Aorta (tissue), 5 donors: ENCODE measurements at places on chromosomes 3 and 15.
A peak's percentile ranks its signal among the peaks of the same experiment; 100 is the strongest.

- peaks cover 1% of the 10 kb centered on the region for H3K4me1 ChIP-seq
- no peaks in the 10 kb centered on the region for H3K27me3 ChIP-seq
- H3K36me3 ChIP-seq: no peaks in the 10 kb centered on the region
- no peak for DNase-seq
Measured at GRCh38 chr15:90866161-90866715, 2.1 kb upstream of the FURIN start.

DNA sequence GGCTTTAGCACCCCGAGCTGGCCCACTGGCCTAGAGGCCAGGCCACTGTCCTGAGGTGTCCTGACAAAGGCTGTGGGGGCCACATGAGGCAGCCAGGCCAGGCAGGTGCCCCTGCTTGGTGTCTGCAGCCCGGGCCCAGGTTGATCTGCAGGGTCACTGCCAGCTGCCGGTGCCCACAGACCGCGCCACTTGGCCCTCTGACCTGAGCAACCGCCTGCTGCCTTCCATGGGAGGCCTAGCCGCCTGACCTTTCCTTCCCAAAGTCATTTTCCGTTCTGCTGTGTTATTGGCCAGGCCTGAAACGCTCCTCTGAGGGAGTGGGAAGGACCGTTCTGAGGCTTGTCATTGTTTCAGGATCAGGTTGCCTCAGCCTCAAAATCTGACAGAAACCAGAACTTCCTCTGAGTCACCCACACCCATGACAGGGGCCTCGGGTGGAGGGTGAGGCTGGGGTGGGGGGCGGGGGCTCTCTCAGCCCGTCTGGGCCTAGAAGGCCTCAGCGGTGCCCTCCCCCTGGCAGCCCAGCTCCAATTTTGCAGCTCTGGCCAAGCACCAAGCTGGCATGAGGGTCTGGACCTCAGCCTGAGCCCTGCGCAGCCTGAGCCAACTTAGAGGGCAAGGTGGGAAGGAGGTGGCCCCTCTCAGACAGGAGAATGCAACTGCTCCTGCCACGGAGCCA lies 140.7 kb upstream of the MEF2A start:
- H3K4me1 ChIP-seq: no peaks in the 10 kb centered on the region
- DNase-seq: peak; percentile 80
- H3K27ac ChIP-seq: peak overlapping the region; percentile 72
- no peaks in the 10 kb centered on the region for H3K27me3 ChIP-seq

- peaks cover 2% of the 10 kb centered on the region for H3K4me1 ChIP-seq
- H3K27ac ChIP-seq: no peak overlapping the region
- H3K4me3 ChIP-seq: no peak overlapping the region
- DNase-seq: no peak
- no peaks in the 10 kb centered on the region for H3K36me3 ChIP-seq
Measured at GRCh38 chr15:36254426-36254825, 325.0 kb upstream of the CDIN1 start.

DNA sequence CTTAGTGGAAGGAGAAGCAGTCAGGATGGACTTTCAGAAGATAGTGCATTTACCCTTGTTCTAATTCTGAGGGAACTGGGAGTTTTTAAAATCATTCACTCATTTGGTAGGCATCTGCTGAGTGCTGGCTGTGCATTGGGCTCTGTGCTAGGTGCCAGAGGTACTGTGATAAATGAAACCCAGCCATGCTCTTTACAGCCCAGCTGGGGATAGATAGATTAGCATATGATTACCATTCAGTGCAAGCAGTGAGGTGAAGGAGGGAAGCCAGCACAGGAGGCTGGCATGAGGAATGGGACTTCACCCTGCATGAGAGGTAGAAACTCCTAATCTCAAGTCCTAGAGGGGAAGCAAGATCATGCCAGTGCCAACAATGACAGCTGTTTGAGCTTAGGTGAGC lies 361.9 kb upstream of the TRIM42 start:
- no peak overlapping the region for H3K27ac ChIP-seq
- H3K4me3 ChIP-seq: no peak overlapping the region
- H3K36me3 ChIP-seq: no peaks in the 10 kb centered on the region
- H3K4me1 ChIP-seq: no peaks in the 10 kb centered on the region

- H3K27ac ChIP-seq: no peak overlapping the region
- H3K27me3 ChIP-seq: no peaks in the 10 kb centered on the region
- DNase-seq: no peak
- H3K4me3 ChIP-seq: no peak overlapping the region
- no peaks in the 10 kb centered on the region for H3K36me3 ChIP-seq
- H3K4me1 ChIP-seq: no peaks in the 10 kb centered on the region
Measured at GRCh38 chr3:144762091-144762490, 790.5 kb downstream of the DIPK2A start.

- no peaks in the 10 kb centered on the region for H3K36me3 ChIP-seq
- no peak overlapping the region for H3K4me3 ChIP-seq
- no peaks in the 10 kb centered on the region for H3K27me3 ChIP-seq
- no peak for DNase-seq
Measured at GRCh38 chr3:113088616-113089015, 97.8 kb downstream of the GTPBP8 start.

DNA sequence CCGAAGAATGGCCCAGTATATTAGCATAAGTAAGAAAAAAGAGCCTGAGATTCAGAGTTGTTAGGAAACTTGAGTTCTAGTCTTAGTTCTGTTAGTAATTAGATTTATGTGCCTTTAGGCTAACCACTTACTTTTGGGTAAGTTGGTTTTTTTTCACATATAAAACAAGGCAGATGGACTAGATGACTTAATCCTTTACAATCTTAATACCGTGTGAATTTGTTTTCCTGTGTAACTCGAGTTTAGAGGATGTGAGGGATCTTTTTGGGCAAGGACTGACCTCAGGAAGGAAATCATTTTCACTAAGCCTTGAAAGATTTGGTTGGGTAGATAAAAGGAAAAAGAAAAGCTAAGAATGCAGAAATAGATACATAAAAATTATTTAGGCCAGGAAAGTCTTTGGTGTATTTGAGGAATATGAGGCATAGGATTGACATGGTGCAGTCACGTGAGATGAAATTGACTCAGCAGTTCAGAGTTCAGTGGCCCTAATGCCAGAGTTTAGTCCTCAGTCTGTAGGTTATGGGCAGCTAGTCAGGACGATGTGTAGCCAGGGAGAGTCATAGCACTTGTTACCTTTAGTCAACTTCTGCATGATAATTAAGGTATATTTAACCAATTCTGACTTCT lies 34.6 kb downstream of the PAK2 start:
- H3K4me3 ChIP-seq: no peak overlapping the region
- H3K27me3 ChIP-seq: no peaks in the 10 kb centered on the region
- no peaks in the 10 kb centered on the region for H3K36me3 ChIP-seq
- H3K27ac ChIP-seq: no peak overlapping the region

GRCh38 chr3:179421500-179421899 lies 29.8 kb downstream of the GNB4 start:
- H3K27ac ChIP-seq: no peak overlapping the region
- H3K4me1 ChIP-seq: no peaks in the 10 kb centered on the region
- H3K4me3 ChIP-seq: no peak overlapping the region
- H3K36me3 ChIP-seq: peaks cover 4% of the 10 kb centered on the region
- no peaks in the 10 kb centered on the region for H3K27me3 ChIP-seq

DNA sequence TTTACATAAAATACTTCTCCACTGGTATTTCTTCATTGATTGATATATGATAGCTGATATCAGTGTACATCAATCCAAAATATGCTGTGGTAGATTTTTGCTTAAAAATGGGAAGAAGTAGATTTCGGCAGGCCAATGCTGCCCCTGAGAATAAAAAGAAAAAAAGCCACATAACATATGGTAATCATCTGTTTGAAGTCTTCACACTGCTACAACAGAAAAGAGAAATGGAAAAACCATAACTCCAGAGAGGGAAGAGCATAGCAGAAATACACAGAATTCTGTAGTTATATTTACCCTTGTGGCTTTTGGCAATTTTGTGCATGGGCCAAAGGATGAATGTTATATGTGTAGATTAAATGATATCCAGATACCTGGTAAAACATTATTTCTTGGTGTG lies 143.1 kb upstream of the KCNMB2 start:
- no peak overlapping the region for H3K4me3 ChIP-seq
- H3K27me3 ChIP-seq: no peaks in the 10 kb centered on the region
- H3K4me1 ChIP-seq: no peaks in the 10 kb centered on the region
- no peak for DNase-seq

DNA sequence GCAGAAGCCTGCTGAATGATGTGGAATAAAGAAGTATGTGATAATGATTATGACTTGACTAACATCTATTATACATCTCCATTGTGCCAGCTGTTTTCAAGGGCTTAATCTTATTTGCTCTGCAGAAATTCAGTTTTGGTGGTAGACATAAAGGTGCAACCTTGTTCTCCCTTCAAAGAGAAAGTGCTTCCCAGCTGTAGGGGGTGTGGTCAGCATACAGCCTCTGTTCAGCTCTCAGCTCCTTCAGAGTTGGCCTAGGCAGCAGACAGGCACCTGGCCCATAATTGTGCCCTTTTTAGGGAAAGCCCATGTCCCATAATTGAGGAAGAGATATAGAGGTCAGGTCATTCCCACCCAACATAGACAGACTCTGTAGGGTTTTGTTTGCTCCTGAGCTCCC lies 104.3 kb upstream of the EOMES start:
- H3K4me3 ChIP-seq: no peak overlapping the region
- H3K4me1 ChIP-seq: no peaks in the 10 kb centered on the region
- H3K36me3 ChIP-seq: no peaks in the 10 kb centered on the region
- DNase-seq: no peak
- H3K27me3 ChIP-seq: no peaks in the 10 kb centered on the region

GRCh38 chr15:40420793-40421192 lies 15.2 kb downstream of the IVD start:
- H3K4me3 ChIP-seq: no peak overlapping the region
- H3K27me3 ChIP-seq: no peaks in the 10 kb centered on the region
- H3K4me1 ChIP-seq: no peaks in the 10 kb centered on the region
- DNase-seq: no peak

GRCh38 chr3:194092881-194093301 lies 43.1 kb upstream of the HES1 start:
- no peak overlapping the region for H3K4me3 ChIP-seq
- H3K27me3 ChIP-seq: no peaks in the 10 kb centered on the region
- no peak for DNase-seq
- H3K36me3 ChIP-seq: no peaks in the 10 kb centered on the region

GRCh38 chr3:61913701-61914100 lies 352.3 kb downstream of the PTPRG start:
- H3K36me3 ChIP-seq: no peaks in the 10 kb centered on the region
- DNase-seq: no peak
- H3K27ac ChIP-seq: no peak overlapping the region

DNA sequence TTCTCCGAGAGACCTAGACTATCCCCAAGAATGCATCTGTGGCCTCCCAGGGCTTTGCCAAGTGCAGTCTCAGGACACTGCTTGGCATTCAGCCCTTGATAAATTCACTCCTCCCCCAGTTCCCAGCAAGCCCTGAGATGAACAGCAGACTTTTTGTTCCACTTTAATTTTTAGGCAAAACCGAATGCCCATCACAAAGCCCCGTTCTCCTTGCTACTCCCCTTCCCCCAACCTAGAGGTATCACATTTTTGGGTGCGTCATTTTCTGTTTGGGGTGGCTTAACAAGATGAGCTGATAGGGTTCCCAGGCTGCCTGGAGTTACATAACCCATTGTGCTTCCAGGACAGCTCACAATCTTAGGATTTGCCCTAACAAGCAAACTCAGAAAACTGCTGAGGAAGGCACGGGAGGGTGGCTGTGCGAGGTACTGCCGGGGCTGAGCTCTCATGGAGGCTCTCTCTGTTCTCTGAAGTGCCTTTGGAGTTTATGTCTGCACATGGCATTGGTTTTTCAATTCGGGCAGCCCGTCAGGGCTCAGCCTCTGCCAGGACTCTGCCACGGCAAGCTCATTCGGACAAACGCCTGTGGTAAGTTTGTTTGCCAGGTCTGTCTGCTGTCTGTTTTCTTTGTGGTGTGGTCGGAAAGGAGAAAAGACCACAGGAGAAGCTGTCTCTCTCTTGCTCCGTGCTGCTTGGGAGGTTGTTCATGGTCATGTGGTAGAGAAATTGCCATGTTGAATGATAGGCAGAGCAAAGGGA lies at the start of gene TRAK1:
TRAK1 (plus strand) TSS at position 385 of the 759 bp plus-strand sequence; CDS start at position 498, 113 bp downstream.
- H3K27ac ChIP-seq: no peak within 1 kb of the TSS
- no peaks in the 10 kb centered on the region for H3K36me3 ChIP-seq

- H3K36me3 ChIP-seq: no peaks in the 10 kb centered on the region
- H3K4me1 ChIP-seq: no peaks in the 10 kb centered on the region
- no peak for DNase-seq
Measured at GRCh38 chr15:80584973-80585525, 110.1 kb upstream of the ABHD17C start.

DNA sequence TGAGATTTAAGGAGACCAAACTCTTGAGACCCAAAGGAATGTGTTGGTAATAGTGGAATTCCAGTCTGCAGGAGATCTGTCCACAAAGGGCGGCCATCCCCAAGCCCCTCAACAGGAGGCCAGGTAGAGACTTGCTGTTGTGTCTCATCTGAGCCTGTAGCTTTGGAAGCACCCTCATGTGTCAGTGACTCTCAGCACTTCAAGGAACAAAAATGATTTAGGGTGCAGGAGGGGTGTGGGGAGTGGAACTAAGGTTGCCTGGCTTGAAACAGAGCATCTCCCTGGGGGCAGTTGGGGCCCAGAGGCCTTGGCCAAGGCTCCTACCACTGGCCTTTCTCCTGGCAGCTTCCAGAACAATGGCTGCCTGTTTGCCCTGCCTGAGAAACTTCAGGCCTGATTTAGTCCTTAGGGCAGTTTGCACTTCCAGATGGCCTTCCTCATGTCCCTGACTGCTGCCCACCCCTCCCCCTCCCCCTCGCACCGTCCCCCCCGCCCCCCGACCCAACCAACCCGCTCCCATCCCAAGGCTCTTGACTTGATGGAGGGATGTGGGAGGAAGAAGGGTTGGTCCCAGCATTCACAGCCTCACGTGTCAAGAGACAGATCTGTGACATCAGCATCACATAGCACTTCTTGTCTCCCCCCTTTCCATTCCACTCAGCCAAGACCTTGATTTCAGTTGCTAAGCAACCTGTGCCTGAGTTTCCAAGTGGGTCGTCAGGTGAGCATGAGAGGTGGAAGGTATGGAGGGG lies 77.1 kb downstream of the CORO2B start:
- no peak overlapping the region for H3K4me3 ChIP-seq
- no peak for DNase-seq
- H3K36me3 ChIP-seq: no peaks in the 10 kb centered on the region
- H3K4me1 ChIP-seq: no peaks in the 10 kb centered on the region
- H3K27me3 ChIP-seq: no peaks in the 10 kb centered on the region
- H3K27ac ChIP-seq: no peak overlapping the region

DNA sequence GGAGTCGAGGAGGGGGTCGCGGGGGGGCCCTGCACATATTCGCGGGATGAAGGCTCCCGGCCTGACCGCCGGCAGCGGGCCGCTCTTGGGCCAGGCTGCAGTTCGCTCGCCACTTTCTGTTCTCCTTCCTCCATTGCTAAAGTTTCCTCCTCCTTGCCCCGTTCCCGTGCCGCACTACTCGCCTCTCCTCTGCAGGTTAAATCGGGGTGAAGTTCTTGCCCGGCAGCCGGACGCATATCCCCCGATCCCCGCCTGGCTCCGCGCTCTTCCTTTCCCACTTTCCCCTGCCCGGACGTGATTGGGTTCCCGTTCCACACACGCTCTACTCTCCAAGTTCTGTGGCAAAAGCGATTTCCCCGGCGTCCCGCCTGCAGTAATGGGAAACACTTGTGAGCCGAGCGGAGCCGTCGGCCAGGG lies 556 bp downstream of the CRYBG3 start:
- no peaks in the 10 kb centered on the region for H3K36me3 ChIP-seq
- H3K4me3 ChIP-seq: peak overlapping the region; percentile 91
- peak; percentile 86 for DNase-seq
- H3K27ac ChIP-seq: peak overlapping the region; percentile 2
- H3K27me3 ChIP-seq: no peaks in the 10 kb centered on the region
- no peaks in the 10 kb centered on the region for H3K4me1 ChIP-seq
